ENCODE measurements at places on chromosomes 13 and 19.

DNA sequence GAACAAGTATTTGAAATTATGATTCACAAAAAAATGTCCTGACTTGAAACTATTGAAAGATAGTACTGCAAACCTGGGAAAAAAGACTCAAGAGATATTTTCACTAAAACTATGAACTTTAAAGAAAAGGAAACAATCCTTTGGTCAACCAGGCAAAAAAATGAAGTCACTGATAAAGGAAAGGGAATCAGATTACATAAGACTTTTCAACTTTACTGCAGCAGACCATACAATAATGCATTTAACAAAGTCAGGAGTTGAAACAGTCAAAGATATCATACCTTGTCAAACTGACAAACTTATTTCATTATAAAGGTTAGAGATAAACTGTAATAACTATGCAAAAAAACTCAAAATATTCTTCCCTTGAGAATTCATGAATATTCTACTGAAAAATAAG, 361.6 kb downstream of the DLEU7 start:
- DNase-seq = no peak

DNA sequence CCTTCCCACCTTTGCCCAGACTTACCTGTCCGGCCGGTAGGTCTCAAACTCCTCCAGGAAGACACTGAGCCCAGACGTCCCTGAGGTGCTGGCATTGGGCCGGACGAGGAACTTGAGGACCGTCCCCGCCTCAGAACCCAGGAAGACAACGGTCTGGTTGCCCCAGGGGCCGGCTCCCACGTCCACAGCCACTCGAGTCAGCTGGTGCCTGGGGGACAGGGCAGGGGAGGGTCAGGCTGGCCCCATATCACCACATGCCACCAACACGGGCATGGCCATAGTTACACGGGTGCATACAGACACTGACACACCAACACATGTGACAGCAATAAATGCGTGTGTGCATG, 8.4 kb upstream of the LRG1 start:
- DNase-seq = no peak

DNA sequence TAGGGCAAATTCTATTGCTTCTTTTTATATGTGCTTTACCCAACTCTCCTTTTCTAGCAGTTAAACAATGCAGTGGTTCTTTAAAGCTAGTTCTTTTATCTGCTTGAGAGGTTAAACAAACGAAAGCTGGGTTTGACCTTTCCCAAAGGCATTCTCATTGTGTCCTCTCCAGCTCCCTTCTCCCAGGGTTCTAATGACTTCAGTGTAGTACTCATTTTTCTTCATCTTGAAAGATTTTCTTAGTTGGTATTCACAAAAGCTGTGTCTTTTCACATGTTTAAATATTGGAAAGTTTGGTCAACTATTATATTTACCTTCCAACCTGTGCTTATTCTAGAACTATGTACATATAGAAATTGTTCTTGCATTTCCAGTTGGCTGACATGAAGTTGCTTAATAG, 1.5 kb downstream of the WASF3 start:
- no peak for DNase-seq

DNA sequence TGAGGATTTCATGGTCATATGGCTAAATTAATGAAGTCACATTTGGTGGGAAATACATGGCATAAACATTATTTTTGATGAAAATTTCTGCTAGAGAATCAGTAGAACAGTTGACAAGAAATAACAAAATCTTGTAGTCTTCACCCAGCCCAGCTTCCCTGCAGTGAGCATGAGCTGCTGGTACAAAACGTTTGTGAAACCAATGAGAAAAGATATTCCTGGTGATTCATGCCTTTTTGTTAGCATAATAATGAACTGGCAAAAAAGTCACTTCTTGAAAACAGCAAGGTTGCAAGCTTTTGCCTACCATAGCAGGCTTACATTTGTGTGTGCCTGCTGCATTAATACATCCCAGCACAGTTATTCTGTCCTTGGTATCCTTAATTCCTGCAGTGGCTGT, 475.9 kb upstream of the HTR2A start:
- no peak for DNase-seq

GRCh38 chr19:13001502-13002165, 6.4 kb downstream of the NFIX start:
- DNase-seq = no peak

Measured in activated CD4-positive, alpha-beta T cell treated with anti-CD3 and anti-CD28 coated beads for 24 hours (primary cell).